ENCODE measurements at places on chromosomes 2 and 18.

DNA sequence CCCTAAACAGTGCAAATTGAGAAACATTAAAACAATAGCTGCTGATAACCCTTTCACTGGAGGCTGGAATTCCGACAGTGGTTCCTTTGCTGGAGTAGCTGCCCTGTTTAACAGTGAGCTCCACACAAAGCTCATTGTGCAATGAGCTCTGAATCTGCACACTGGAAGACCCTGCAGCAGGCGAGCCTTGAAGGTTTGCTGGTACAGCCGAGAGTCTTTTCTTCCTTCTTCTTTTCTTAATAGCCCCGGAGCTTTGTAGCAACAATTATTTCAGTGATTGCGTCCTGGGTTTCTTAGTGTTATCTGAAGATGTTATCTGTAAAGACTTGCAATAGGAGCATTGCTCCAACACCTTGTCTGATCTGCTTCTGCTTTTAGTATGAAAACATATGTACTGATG lies 50.8 kb upstream of the CXCR4 start:
- no peak for DNase-seq

GRCh38 chr18:57759650-57760049 lies 43.5 kb downstream of the ATP8B1 start:
- DNase-seq, result no peak

DNA sequence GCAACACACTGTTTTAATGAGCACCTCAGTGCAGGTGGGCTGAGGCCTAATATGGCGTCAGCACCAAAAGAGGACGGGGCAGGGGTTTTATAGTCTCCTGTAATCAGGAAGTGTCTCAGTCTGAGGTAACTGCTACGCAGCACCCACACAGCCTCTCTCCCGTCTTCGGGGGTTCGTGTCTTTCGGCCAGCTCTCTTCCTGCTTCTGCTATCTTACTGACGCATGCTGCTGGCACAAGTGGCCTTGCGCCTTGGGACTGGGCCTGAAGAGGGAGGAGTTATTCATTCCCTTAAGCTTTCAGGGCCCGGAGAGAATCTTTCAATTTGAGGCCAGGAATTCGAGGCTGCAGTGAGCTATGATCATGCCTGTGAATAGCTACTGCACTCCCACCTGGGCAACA lies 14.5 kb upstream of the PAPOLG start:
- DNase-seq, result no peak

- DNase-seq, result no peak
These were observed 601.2 kb upstream of the ZNF804A start for GRCh38 chr2:183996825-183997793.

DNA sequence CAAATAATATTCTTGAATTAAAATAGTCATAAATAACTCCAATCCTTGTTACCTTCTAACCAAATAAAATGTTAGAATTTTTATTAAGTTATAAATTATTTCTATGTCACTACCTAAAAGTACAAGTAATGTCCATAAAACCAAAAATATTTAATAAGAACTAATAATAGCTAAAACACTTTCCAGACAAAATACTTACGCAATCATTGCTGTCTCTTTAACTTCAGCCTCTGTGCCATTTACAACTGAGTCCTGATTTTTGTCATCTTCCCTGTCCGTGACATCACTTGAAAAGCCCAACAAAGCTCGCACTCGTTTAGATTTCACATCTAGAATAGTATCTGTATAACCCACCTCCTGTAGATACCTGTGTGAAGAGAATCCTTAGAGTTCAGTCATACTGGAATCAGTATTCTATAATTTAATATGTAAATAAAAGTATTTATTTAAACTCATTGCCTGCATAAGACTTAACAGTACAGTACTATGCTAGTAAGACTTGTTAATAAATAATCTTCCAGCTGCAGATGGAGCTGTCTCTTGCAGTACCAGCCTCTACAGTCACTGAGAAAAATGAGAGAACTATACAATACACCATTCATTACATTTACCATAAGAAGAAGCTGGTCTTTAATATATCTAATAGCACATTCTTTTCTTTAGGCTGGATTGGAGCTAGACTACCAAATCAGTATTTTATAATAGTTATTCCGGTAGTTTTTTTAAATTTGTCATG lies 63.8 kb downstream of the STRN start:
- no peak for DNase-seq

DNA sequence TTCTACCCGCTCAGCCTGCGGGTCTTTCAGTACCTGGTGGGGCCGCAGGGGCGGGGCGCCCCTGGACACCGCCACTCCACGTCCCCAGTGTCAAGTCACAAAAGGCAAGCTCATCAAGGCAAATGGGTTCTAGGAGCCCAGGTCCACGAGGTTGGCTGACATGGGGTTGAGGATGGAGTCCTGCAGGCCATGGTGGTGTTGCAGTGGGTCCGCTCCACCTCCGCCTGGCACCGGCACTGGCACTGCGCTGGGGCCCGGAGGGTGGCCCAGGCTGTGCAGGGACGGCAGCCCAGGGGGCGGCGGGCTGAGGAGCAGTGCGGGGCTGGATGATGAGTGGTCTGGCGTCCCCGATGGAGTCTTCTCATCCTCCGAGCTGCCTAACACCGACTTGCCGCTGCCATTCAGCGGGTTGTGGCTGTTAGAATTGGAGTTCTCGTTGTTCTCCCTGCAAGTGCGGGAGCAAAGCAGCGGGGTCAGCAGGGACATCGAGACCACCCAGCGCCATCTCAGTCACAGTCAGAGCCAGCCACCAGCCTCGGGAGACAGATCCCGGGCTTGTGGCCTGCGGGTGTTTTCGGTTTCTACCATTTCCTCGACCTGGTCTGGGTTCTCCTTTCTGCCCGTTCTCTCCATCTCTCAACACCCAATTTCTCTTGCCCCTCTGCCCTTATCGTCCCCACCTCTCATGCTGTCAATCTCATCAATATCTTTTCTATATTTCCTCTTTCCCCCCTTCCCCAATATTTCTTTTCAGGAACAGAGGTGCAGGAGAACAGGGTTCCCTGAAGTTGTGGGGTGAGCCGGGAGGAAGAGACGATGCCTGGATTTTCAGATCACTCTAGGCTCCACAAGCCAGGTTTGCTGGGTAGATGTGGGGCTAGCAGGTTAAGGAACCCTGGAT lies 3.0 kb downstream of the SIX2 start:
- no peak for DNase-seq

GRCh38 chr2:41242001-41242331 lies 790.1 kb upstream of the SLC8A1 start:
- no peak for DNase-seq

GRCh38 chr18:27240383-27240782 lies 55.3 kb upstream of the CHST9 start:
- no peak for DNase-seq

DNA sequence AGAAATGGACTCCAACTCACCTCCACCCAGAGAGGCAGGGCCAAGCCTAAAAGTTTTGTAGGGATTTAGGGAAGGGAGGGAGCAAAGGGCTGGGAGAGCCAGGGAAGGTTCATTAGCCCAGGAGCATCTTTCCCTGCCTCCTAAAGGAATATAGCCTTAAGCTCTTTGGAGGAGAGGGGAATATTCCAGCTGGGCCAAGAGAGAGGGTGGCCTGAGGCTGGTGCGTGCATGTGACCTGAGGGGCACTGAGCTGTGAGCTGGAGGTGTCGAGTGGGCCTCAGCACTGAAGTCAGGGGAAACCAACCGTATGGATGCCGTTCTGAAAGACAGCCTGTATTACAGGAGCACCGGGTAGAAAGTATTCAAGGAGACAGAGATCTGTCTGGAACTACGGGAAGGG lies 112.6 kb downstream of the KLHL29 start:
- DNase-seq, result no peak

DNA sequence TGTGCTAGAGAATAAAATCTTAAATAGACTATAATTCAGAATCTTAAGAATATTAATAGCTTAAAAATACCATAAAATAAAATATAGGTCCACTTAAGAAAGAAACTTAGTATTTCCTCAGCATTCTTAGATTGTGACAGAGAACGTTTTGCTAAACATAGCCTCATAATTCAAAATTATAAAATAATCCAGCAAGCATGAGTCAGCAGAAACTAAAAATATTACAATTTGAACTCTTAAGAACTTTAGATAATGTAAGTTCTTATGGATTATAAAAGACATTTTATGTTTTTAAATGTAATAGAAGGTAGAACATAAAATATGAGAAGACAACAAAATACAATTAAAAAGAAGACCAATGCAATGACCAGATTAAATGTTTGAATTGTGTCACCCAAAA lies 164.5 kb upstream of the MC4R start:
- no peak for DNase-seq

- no peak for DNase-seq
These were observed 226.8 kb upstream of the LRRTM1 start for GRCh38 chr2:80531319-80531718.

DNA sequence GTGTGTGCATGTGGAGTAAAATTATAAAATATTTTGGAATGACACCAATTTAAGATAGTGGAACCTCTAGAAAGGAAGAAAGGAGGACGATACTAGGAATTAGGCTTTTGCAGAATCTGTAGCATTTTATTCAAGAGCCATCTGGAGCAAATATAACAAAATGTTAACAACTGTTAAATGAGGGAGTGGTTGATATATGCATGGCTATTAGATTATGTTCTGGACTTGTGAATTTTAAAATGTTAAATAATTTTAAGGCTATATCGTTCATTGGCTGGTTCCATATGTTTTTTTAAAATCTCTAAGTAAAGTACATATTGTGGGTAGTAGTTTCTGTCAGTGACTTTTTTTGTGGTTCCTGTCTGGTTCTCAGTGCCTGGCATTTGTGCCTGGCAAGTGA lies 123.2 kb downstream of the PKP4 start:
- no peak for DNase-seq

DNA sequence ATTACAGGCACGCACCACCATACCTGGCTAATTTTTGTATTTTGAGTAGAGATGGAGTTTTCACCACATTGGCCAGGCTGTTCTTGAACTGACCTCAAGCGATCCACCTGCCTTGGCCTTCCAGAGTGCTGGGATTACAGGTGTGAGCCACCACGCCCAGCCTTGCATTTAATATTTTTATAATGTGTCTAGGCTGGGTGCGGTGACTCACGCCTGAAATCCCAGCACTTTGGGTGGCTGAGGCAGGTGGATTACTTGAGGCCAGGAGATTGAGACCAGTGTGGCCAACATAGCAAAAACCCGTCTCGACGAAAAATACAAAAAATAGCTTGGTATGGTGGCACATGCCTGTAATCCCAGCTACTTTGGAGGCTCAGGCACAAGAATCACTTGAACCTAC lies 3.2 kb downstream of the RPL37A start:
- DNase-seq, result no peak

GRCh38 chr18:58195278-58195765 lies 151.3 kb downstream of the NEDD4L start:
- no peak for DNase-seq

GRCh38 chr2:64988420-64989125 lies 626 bp upstream of the SLC1A4 start:
- peak; percentile 91 for DNase-seq

- DNase-seq, result no peak
These were observed 75.0 kb upstream of the MSTN start for GRCh38 chr2:190137561-190137960.

DNA sequence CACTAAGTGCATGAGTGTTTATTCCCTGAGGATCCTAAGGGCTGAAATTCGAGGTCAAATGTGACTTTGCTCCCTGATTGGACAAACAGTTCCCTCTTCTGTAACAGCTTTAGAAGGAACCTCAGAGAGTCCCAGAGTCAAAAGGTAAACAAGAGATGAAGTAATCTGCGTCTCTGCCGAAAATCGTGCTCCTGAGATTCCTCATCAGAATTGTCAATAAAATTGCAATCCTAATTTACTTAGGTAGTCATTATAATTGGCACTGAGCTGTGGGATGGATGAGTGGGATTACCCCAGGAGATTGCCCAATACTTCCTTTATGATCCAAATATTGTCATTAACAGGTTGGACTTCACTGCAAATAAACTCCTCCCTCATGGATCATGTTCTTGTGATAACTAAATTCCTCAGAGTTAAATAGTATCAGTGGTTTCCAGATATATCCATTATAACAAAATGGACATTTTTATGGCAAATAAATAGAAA lies 907 bp upstream of the SUCLG1 start:
- no peak for DNase-seq

DNA sequence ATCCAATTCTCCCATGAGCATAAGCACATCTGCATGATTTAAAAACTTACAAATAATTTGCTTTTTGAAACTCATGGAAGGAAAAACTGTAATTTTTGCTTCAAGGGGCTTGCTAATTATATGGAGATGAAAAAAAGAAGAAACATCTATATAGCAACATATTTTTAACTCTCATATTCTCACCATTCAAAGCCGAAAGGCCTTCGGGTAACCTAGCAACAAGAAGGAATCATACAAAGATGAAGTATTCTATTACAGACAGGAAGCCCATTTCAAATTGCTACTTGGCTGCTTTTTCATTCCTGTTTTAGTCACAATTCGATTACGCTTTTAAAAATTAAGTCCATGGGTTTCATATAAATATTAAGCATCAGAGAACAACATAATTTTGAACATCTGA lies 39.2 kb upstream of the RNU4ATAC start:
- DNase-seq, result no peak

- DNase-seq, result no peak
These were observed 75.2 kb upstream of the EML6 start for GRCh38 chr2:54648256-54648655.

DNA sequence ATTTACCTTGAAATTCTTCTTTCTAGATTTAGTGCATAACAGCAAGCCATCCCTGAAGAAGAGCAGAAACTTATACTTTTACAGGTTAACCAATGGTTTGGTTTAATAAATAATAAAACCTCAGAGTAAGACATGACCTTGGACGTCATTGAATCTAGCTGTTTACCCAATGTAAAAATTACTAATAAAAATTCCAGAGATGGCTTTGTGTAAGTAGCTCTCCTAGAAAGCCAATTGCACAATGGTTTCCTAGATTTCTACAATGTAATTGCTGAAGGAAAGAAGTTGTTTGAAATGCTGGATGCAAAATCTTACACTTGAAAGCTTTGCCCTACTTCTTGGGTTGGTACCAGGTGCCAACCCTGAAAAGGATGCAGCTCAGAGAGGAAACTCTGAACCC lies 1.5 kb downstream of the XDH start:
- DNase-seq, result no peak

- no peak for DNase-seq
These were observed 1.1 kb downstream of the WDSUB1 start for GRCh38 chr2:159285433-159285832.

- DNase-seq, result no peak
These were observed 49.9 kb downstream of the MTCL1 start for GRCh38 chr18:8754995-8755960.

- DNase-seq, result no peak
These were observed 1315.1 kb upstream of the DDX18 start for GRCh38 chr2:116499389-116499788.

DNA sequence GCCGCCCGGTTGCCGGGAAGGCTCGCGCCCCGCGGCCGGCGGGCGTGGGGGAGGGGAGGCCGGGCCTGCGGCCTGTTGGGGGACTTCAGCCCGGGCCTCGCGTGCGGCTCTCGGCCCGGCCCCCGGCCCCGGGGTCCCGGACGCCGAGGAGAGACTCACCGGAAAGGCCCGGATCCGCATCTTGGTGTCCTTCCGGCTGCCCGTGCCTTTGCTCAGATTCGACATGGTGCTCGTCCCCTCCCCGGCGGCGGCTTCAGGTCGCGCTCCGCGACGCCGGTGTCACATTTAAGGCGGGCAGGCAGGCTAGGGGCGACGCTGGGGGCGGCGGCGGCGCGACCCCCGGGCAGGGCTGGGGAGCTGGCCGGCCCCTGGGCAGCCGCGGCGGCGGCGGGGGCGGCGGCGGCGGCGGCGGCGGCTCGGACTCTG lies 365 bp downstream of the CUL3 start:
- peak; percentile 64 for DNase-seq

Measured in MM.1S (cell line).